Sigmoid colon (tissue), 7 donors: ENCODE measurements at places on chromosomes 3 and 15. TPM values are rescaled to one million over a fixed set of nuclear protein-coding genes. Genes with fewer than 3 reads are reported as not detected.

- no peak overlapping the region for H3K27ac ChIP-seq
- DNase-seq, result no peak
- no peak overlapping the region for H3K4me3 ChIP-seq
- H3K4me1 ChIP-seq, result no peaks in the 10 kb centered on the region
These were observed 214.7 kb downstream of the CHST2 start for GRCh38 chr3:143334231-143334630.

DNA sequence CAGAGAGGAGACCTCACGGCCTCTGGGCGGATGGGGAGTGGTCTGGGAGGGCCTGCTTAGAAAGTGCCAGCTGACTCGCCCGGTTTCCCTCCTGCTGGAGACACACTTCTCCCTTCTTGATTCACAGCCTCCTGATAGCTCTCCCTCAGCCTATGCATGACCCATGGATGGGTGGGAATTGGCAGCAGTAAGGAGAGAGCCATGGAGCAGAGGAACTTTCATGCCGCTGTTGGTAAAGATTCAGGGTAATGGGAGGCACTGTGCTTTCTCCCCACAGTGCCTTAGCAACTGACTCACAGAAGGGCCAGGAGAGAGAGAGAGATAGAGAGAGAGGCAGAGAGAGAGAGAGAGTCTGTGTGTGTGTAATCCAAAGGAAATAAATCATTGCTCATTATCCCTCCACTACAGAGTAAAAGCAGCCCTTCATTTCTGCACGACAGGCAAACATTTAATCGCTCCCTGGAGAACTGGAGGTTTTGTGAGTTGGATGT is 82.8 kb downstream of the SEMA5B start:
- peaks cover 14% of the 10 kb centered on the region for H3K4me1 ChIP-seq
- no peak overlapping the region for H3K4me3 ChIP-seq
- DNase-seq, result no peak
- no peaks in the 10 kb centered on the region for H3K36me3 ChIP-seq
- no peak overlapping the region for H3K27ac ChIP-seq
- no peaks in the 10 kb centered on the region for H3K27me3 ChIP-seq

- H3K4me3 ChIP-seq, result no peak overlapping the region
- H3K27me3 ChIP-seq, result no peaks in the 10 kb centered on the region
- no peaks in the 10 kb centered on the region for H3K36me3 ChIP-seq
- DNase-seq, result no peak
- H3K27ac ChIP-seq, result no peak overlapping the region
These were observed 9.2 kb downstream of the SPSB4 start for GRCh38 chr3:141060327-141060726.

DNA sequence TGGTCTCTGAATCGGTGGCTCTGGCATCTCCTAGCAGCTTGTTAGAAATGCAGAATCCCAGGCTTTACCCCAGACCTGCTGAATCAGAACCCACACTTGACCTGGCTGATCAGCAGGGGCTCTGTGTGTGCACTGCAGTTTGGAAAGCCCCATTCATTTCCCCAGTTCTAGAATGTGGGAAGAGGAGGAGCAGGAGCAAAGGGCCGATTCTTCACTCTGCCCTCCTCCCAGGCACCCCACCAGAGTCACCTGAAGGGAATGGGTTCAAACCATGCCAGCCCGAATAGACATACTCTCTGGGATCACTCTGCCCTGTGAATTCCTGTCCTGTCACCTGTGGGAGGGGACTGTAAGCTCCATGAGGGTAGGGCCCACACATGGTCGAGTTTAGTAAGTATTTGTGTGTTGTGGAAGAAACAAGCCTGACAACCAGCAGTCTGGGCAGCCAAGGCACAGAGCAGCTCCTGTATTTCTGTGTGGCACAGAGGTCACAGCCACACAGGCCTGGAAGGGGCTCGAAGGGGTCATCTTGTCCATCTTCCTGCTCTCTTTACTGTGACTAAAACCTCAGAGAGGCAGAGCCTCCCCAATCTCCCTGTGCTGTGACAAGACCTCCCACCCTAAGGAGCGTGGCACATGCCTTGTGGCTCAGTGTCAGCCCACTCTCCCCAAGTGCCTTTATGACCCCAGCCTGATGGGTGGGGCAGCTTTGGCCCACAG is 29.0 kb upstream of the HHATL start:
- peak; percentile 44 for DNase-seq
- H3K27ac ChIP-seq, result peak overlapping the region; percentile 41
- H3K36me3 ChIP-seq, result no peaks in the 10 kb centered on the region
- peaks cover 6% of the 10 kb centered on the region for H3K4me1 ChIP-seq

DNA sequence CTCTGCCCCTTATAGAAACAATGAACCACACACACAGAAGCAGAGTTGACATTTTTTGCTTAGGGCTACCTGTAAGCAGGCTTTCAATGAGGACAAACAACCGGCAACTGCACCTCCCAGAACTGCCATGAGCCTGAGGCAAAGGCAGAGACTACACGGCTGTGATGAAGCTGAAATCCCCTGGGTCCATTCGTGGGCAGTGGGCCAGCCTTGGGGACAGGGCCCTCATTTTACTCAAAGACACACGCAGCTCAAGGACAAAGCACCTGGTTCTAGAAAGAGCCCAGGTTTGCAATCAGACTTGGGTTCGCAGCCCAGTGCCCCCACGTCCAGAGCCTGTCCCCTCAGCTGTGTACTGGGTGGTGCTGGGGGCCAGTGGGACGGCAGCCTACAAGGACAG is 17.9 kb downstream of the FAM174B start:
- no peaks in the 10 kb centered on the region for H3K36me3 ChIP-seq
- H3K27me3 ChIP-seq, result no peaks in the 10 kb centered on the region
- no peak for DNase-seq
- no peak overlapping the region for H3K4me3 ChIP-seq
- peaks cover 47% of the 10 kb centered on the region for H3K4me1 ChIP-seq
- H3K27ac ChIP-seq, result peak overlapping the region; percentile 79

DNA sequence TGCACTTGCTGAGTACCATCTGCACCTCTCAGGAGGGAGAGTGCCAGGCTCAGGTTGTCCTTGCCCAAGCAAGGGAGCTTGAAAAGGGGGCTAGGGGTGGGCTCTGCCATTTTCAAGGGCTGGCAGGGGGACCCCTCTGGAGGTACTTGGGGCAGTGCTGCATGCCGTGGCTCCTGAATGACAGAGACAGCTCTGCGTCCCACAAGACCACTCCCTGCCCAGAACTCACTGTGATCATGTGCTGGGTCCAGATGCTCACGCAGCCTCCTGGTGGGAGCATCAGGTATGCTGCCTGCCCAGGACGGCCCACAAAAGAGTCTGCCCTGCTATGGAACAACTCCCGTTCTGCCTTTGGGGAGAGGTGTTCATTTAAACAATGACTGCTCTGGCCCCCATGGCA is 165.2 kb downstream of the GOLGA6L4 start:
- no peak for DNase-seq
- H3K27ac ChIP-seq, result no peak overlapping the region
- no peaks in the 10 kb centered on the region for H3K36me3 ChIP-seq
- H3K27me3 ChIP-seq, result no peaks in the 10 kb centered on the region
- H3K4me1 ChIP-seq, result no peaks in the 10 kb centered on the region

DNA sequence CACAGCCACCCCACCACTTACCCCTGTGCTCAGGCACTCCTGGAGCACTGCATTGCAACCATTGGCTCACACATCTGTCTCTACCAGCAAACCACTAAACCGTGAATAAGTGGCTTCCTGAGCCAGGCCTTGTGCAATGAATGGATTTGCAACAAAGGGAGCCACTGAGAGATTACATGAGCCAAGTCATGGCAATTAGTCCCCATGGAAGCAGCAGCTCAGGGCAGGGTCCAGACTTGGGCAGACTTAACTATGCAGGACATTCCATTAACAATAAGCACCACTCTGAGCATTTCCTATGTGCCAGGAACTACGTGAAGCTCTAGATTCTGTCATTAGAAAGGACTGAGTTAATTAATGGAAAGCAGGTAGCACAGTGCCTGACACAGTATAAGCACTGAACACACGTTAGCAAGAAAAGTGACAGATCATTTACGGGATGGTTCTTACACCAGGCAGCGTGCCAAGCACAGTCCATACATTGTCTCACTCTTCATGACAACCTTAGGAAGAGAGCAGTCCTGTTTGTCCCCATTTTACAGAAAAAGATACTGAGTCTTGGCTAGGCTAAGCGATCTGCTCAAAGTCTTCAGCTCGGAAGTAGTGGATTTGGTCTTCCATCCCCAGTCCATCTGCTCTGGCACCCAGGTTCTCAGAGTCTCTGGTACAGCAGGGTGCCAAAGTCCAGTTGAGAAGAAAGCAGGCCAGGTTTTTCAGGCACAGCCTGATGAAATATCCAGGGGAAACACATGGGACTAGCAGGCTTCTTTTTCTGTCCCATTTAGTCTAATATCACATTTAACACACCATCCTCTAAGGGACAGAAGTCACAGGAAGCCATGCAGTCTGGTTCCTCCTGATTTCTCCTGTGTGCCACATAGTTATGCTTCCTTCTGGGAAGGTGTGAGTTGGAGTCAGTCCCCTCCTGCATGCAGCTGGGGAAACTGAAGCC is 44.1 kb downstream of the LIPC start:
- no peaks in the 10 kb centered on the region for H3K27me3 ChIP-seq
- no peaks in the 10 kb centered on the region for H3K36me3 ChIP-seq
- DNase-seq, result no peak
- H3K27ac ChIP-seq, result no peak overlapping the region

DNA sequence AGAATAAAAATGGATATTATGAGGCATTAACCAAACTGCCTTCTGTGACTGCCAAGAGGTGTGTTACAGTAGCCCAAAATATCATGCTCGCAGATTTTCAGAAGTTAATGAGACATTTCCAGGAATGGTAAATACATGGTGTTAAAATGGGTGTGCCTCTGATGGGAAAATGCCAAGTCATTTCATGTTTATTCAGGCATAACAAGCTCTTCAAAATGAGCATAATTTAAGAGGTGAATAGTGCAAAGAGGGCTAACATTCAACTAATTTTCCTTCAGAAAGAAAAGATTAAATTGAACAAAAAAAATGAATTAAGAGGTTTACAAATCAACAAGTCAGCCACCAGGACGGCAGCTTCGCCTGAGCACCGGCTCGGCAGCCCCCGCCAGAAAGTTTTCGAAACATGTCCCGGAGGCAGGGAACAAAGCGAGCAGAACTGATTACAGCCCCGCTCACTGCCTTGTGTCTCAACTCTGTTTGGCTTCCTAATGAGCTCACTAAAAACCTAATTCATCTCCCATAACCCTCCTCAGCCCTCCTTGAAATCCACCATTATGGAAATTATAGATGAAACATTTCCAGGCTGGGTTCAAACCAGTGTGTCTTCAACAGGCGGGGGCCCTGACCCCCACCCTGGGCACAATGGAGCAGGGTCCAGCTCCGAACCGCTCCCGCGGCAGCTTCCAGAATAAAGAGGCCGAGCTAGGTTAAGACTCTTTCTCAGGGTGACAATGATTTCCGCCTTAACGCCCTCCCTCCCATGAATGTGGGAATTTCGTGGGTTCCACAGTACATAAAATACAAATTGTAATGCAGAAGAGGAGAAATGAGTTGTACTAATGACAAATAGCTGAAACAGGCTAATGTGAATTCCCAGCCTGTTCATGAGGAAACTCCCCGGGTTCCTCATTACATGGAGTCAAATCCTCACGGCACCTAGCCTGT is 43.9 kb downstream of the MEIS2 start:
- peak overlapping the region; percentile 58 for H3K27ac ChIP-seq
- no peak overlapping the region for H3K4me3 ChIP-seq
- peak; percentile 78 for DNase-seq
- H3K4me1 ChIP-seq, result peaks cover 80% of the 10 kb centered on the region
- no peaks in the 10 kb centered on the region for H3K36me3 ChIP-seq

GRCh38 chr15:87672309-87673288 is 583.9 kb downstream of the NTRK3 start:
- H3K27ac ChIP-seq, result no peak overlapping the region
- no peak overlapping the region for H3K4me3 ChIP-seq
- DNase-seq, result no peak
- no peaks in the 10 kb centered on the region for H3K4me1 ChIP-seq

- H3K36me3 ChIP-seq, result no peaks in the 10 kb centered on the region
- no peak overlapping the region for H3K27ac ChIP-seq
- H3K27me3 ChIP-seq, result no peaks in the 10 kb centered on the region
- H3K4me3 ChIP-seq, result no peak overlapping the region
These were observed 270.3 kb upstream of the CFAP20DC start for GRCh38 chr3:59320080-59320479.

DNA sequence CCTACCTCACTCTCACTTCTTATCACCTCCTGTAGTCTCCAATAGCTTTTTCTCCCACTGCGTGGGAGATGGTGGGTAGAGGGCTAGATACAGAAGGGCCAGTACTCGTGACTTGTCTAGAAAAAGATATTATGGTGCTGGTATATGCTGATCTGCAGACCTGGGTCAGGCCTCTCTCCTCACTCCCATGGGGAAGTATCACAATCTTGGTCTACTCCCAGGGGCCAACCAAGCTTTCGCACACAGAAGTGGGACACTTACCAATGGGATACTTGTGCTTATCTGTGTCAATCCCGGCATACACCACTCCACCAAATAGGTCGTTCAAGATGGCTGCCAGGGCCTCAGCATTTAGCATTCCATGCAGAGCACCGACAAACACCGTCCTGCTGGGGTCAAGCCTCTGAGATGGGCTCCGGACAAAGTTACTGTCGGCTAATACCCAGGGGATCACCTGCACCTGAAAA is 9.0 kb upstream of the RPS17 start:
- H3K36me3 ChIP-seq, result peaks cover 27% of the 10 kb centered on the region
- H3K27me3 ChIP-seq, result no peaks in the 10 kb centered on the region
- no peak overlapping the region for H3K4me3 ChIP-seq

DNA sequence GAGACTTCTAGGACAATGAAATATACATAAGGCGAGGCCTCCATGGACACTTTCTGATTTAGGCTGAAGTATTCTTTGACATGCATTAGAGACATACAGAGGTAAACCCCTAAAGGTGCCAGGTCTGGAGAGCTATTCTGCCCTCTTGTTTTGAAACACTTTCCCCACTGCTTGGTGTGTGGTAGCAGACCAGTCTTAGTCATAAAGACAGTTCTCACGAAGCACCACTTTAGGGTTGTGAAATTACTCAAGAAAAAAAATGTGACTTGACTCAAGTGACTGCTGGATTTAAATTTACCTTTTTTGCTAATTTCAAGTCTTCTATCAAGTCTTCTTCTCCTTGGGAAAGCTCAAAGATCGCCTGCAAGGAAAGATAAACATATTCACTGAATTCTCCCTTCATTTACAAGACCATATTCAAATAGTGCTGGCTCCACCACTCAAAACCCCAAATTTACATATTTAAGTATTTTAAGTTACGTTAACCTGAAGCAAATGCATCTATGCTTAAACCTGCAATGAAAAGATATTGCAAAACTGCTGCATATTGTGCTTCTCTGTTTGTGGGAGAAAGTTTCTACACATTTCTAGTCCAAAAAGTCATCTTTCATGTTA is 48.4 kb downstream of the ARHGEF3 start:
- no peak overlapping the region for H3K27ac ChIP-seq
- H3K4me3 ChIP-seq, result no peak overlapping the region
- no peak for DNase-seq
- H3K36me3 ChIP-seq, result peaks cover 13% of the 10 kb centered on the region

GRCh38 chr15:95875121-95875643 is 455.3 kb upstream of the NR2F2 start:
- no peaks in the 10 kb centered on the region for H3K27me3 ChIP-seq
- H3K27ac ChIP-seq, result no peak overlapping the region
- H3K4me1 ChIP-seq, result no peaks in the 10 kb centered on the region
- no peaks in the 10 kb centered on the region for H3K36me3 ChIP-seq
- no peak for DNase-seq

Gene LDHAL6B
- not detected for polyA plus RNA-seq

Gene SELENOS
- 55.9 TPM for polyA plus RNA-seq

Gene CGNL1
- 1.8 TPM for polyA plus RNA-seq

Gene FAM3D
- polyA plus RNA-seq, result 215 TPM

Gene NR1I2
- 33.6 TPM for polyA plus RNA-seq

Gene ANKUB1
- polyA plus RNA-seq, result not detected
